ENCODE measurements at places on chromosomes 6 and 20.

GRCh38 chr20:1855690-1856089 is 39.5 kb upstream of the SIRPA start:
- DNase-seq, result no peak

GRCh38 chr20:46638134-46638897 is 12.9 kb downstream of the SLC13A3 start:
- no peak for DNase-seq

DNA sequence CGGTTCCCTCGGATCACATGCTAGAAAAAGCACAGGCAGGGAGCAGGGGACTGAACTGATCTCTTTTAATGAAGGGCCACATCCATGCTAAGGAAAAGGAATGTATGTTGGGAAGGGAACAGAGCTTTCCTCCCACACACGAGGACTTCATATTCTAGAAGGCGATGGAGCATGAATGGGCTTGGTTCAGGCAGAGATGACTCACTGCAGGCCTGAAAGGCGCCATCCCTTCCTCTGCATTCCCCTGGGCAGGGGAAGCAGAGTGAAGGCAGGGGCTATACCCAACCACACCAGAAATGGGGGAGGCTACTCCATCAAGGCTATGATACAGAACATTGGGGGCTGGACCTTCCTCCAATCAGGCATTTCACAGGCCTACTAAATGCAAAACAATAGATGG is 30.6 kb downstream of the ELMO2 start:
- no peak for DNase-seq

- no peak for DNase-seq
These were observed 38.7 kb upstream of the DSP start for GRCh38 chr6:7502743-7503142.

GRCh38 chr6:130625825-130626527 is 201.2 kb upstream of the SMLR1 start:
- no peak for DNase-seq

DNA sequence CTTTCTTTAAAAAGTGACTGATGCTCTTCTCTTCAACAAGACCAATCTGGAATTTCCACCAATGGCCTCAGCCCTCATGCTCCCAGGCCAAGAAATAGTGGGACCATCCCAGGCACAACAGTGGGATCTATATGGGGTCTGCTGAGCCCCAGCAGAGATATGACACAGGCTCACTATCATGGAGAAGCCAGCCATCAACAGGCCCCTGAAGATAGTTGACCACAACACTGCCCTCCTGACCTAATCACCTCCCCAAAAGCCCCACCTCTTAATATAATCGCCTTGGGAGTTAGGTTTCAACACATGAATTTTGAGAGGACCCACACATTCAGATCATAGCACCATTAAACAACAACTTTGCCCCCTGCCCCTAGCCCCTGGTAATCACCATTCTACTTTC is 16.8 kb upstream of the MCM3 start:
- no peak for DNase-seq

DNA sequence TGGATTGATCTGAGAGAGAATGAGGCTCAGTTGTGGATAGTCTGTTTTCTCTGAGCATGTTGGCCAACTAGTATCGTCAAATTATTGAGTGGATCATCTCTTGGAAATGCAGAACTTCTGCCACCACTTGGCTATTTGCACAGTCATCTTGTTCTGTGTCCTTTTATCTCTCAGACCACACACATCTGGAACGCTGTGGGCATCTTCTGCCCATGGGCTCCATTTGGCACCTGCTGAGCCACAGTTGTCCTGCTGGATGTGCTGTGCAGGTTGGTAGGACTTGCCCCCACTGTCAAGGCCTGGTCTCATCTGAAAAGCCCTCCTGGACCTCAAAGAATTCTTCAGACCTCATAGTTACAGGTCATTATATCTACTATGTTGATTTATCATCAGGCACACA is 16.7 kb upstream of the C20orf144 start:
- no peak for DNase-seq

DNA sequence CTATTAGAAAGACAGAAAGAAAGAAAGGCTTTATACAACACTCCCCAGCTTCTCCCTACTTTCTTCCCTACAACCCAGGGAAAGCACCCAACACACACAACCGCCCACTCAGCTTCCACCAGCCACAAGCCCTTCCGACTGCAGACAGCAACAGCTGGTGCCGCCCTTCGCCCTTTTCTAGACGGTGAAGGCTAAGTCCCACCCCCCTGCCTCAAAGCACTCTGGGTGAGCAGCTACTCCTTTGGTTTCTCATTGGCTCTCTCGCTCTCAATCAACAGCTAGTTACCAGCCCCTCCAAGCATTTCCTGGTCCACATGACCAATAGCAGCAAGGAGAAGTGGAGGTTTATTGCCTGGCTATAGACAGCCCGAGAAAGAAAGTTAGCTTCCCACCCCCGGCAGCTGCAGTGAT is 230.1 kb upstream of the MOCS1 start:
- DNase-seq, result no peak

DNA sequence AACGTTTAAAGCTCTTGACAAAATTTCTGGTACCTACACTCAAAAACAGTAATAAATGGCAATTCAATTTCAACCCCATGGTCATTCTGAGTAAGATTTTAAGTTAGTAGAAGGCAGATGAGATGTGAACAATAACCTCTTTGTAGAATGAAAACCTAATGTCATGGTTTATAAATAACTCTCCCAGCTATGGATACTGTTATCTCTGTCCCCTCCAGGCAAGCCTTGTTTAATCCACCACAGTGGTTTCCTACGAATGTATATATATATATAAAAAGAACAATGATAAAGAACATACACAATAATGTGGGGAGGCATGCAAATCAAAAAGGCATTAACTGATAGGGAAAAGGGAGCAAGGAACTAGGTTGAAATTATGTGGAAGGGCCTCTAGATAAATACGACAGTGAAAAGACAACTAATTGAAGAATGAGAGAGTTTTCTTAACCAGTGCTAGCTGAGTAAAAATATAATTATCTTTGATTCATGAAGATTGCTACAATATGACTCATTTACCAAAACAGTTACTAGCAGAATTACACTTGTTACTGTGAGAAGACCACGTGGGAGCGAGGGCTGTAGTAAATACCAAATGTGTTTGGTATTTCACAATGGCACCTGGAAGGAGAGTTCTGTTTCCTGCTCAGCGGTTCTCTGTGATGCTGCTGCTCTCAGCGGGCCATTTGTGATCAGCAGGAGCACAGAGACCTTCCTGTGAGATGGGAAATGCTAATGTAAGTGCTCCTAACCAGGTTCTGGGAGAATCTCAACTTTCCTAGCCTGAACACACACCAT is 173.7 kb downstream of the MBOAT1 start:
- no peak for DNase-seq

- no peak for DNase-seq
These were observed 702 bp downstream of the ETV7 start for GRCh38 chr6:36386495-36387439.

GRCh38 chr6:41269716-41270115 is 16.8 kb downstream of the TREM1 start:
- no peak for DNase-seq

DNA sequence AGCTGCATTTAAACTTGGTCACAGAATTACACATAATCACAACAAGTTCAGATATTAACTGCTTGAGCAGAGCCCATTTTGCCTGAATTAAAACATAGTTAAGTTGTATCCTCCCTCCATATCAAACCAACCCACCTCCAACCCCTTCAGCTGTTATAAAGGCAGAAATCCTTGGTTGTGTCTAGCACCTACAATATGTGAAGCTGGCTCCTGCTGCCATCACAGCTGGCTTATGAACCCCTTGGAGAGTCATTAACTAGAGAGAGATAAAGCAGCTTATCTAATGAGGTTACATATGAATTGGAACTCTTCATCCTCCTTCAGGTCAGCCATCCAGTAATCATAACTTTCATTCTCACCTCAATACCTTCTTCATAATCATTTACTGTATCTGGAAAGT is 101.8 kb downstream of the EPHA7 start:
- no peak for DNase-seq

- no peak for DNase-seq
These were observed 107.1 kb upstream of the LGSN start for GRCh38 chr6:63426844-63427243.

GRCh38 chr6:18206591-18206990 is 51.4 kb downstream of the KDM1B start:
- DNase-seq, result no peak

DNA sequence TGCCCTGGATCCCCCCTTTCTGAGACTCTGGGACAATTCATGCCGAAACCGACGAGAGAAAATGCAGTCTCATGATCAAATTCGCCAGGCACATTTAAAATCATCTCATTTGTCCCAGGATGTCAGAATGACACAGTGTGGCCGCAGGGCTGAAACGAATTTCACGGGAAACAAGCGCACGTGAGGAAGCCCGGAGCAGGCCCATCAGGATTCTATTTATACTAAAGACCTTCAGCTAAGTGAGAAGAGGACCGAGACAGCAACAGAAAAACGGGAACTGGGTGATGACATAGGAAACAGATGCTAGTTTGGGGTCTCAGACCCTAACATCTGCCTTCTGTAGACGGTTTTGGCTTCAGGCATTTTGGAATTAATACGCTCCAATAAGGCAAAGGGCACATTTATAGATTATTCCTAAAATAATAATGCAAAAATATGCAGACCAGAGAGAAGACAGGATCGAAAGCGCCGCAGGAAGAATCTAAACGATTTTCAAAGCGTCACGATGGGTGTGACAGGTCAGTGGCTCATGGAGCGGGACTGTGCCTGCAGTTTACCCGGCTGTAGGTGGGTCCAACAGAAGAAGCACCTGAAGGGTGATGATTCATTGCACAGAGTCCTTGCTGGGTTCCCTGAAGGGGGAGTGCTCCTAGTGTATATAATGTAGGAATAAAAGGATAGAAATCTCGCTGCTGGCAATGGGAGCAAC is 80.8 kb upstream of the MPC1 start:
- no peak for DNase-seq

DNA sequence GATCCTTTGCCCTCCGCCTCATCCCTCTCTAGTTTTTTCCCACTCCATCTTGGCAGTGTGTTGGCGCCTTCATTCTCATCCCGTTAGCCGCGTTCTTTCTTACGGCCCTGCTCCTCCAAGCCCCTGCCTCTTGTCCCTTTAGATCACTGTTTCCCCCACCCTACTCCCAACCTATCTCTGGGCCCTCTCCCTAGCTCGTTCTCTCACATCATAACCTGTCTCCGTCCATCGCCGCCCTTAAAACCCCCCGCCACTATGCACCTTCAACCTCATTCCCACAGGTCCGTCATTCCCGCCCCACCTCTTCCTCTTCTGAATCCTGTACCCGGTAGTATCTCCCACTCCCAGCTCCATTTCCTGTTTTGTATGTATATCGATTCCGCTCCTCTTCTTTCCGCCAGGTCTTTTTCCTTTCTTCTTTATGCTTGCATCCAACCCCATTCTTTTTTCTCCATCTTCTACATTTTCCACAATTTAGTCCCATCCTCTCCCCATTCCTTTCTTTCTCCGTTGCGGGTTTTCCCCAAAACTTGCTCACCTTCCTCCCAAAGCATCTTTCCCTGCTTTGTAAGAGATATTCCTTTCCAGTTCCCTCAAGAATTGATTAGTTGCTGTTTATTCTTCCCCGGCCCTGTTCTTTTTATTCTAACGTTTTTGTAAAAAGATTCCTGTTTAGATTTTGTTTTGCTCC is 671 bp downstream of the EFHC1 start:
- no peak for DNase-seq

- DNase-seq, result no peak
These were observed 321.3 kb downstream of the DHX35 start for GRCh38 chr20:39283464-39283863.

GRCh38 chr6:80446454-80447045 is 340.1 kb downstream of the BCKDHB start:
- DNase-seq, result no peak

DNA sequence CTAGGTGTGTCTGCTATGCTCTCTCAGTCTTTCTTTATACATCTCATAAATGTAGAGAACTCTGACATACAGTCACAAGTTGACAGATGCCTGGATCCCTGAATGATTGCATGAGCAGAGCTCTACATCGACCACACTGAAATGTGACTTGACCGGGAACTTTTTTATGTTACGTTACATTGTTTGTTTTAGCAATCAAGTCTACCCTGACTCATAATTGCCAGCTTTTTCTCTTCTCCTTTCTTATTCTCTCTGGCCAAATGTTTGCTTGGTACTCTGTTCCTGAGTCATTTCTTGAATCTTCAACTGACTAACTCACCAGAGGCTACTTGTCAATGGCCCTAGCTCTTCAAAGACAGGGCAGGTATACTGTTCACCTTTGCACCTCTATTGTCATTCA is 213.6 kb upstream of the DTNBP1 start:
- DNase-seq, result no peak

- DNase-seq, result no peak
These were observed 12.3 kb downstream of the PPIL1 start for GRCh38 chr6:36862164-36862847.

DNA sequence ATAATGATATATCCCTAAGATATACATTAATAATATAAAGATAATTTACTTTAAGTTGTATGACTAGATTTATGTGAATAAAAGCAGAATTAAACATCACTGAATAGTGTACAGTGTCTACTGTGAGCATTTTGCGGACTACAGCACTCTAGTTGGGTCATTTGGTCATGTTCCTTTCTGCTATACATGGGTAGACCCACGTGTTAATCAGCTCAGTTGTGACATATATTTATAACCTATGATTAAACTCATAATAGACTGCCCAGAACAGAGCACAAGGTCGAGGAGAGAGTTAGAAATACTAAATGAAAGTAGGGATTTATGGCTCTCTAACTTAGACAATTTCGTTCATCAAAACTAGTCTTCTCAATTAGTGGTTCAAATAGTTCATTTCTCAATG is 852.7 kb downstream of the EPHA7 start:
- no peak for DNase-seq

DNA sequence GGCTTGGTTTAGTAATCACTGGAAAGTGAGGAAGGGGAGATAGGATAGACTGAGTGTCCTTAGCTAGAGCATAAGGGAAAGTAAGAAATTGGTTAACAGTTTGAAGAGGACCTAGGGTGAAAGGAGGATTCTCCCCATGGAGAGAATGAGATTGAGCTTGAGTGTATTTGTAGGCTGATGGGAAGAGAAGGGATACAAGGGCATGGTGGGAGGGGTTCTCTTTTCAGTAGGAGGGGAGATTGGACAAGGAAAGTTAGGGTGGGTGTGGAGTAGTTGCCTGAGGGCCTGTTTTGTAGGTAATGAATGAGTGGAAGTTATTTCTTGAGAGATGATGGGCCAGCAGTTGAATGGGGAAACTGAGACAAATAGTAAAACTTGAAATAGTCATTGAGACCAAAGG is 1.9 kb downstream of the TRMT11 start:
- no peak for DNase-seq
